Motor neuron (in vitro differentiated cells): ENCODE measurements at places on chromosomes 1 and 21.

- ATAC-seq, result no peak
Observed at GRCh38 chr21:40385883-40386282, 461.1 kb downstream of the DSCAM start.

GRCh38 chr1:57820356-57821095 lies 396.7 kb upstream of the DAB1 start:
- peak; percentile 40 for ATAC-seq

DNA sequence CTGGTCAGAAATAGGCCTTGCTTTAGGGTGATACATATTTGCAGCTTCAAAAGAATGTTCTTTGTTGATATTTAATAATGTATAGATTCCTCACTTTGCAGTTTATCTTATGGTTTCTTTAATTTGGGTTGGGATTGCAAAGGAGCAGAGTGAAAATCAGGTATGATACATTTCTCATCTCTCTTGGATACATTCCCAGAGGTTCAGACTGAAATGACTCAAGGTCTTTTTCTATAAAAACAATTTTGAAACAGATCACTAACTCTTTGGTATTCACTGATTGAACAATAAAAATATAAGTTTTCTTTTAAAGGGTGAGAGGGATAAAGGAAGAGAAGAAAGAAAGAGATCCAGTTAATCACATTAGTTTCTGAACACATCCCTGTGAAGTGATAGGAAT lies 606.5 kb upstream of the CAMK1G start:
- no peak for ATAC-seq

DNA sequence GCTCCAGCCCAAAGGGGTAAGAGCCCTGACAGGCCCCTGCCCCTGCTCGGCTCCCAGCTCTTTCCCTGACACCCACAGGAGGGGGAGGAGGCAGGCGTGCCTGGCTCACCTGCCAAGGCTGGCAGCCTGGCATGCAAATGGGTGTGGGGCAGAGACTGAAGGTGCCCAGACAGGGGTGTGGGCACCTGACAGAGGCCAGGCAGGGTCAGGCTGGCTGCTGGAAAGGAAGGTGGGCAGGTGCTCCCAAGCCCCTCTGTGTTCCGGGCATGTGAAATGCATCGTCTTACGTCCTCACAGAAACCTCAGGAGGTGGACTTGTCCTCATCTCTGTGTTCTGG lies 19.4 kb upstream of the CASZ1 start:
- ATAC-seq, result no peak

DNA sequence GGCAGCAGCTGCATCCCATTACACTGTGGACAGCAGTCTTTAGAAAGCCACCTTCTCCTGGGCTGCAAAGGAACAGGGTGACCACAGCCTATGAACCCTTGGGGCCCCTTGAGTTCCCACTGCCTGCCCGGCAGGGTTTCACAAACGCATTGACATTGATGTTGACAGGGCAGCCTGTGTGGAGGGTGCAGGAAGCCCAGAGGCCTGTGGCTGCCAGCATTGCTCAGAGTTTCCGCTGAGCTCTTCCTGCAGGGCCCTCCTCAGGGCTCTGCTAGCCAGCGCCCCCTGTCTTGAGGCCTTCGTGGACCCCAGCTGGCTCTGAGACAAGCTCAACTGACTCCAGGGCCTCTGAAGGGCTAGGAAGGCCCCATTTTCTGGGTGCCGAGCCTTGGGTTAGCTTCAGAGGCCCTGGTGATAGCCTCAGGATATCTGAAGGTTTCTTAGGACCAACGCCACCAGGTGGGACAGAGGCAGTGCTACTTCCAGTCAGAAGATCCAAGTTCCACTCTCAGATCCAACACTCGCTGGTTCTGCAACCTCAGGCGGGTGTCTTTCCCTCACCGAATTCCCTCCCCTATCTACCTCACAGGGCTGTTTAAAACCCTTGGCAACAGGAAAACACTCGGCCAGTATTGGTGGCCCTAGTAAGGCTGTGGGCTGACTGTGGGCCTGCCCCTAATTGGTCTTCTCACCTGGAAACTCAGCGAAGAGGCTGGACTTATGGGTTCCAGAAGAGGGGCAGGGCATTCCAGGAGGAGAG lies 27.2 kb upstream of the EPS8L3 start:
- no peak for ATAC-seq

DNA sequence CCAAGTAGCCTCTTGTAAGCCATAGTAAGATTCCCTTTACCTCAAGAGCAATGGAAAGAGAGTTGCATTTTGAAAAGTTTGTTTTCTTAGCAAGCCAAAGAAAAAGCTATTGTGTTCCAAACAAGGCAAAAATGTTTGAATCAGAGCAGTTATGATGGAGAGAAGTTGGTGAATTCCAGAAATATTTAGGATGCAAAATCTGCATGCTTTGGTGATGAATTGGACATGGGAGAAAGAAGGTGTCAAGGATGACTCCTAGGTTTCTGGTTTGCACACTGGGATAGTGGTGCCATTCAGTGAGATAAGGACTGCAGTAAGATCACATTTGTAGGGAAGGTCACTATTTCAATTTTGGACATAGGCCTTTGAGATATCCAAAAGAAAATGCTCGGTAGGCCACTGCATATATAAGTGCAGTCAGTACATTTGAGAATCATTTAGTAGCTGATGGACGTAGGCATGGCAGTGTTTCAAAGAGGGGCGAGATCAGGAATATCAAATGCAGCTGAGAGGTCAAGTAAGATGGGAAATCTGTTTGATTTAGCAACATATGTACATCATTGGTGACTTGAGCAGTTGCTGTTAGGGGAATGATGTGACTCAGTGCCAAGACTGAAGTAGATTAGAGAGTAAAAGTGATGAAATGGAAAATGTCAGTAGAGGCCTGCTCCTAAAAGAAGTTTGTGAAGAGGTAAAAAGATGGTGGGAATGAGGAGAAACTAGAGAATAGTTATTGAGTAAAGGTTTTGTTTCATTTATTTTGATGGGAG lies 33.9 kb upstream of the GPR25 start:
- no peak for ATAC-seq

DNA sequence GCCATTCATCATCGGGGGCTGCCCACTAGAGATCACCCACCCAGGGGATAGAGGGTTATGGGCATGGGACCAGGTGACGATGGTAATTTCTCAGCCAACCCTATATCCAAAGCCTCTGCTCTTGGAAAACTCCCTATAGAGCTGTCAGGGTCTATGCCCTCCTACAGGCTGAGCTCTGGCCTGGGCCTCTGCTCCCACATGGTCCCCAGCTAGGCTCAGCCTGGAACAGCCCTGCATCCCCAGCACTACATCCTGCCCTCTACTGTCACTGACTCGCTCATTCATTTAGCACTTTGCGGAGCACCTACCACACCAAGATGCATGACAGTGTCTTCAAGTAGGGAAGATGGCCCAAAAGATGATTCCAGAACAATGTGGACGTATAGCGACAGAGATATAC lies 45.0 kb upstream of the EPS8L3 start:
- no peak for ATAC-seq
